ENCODE measurements at places on chromosomes 7 and 10.

DNA sequence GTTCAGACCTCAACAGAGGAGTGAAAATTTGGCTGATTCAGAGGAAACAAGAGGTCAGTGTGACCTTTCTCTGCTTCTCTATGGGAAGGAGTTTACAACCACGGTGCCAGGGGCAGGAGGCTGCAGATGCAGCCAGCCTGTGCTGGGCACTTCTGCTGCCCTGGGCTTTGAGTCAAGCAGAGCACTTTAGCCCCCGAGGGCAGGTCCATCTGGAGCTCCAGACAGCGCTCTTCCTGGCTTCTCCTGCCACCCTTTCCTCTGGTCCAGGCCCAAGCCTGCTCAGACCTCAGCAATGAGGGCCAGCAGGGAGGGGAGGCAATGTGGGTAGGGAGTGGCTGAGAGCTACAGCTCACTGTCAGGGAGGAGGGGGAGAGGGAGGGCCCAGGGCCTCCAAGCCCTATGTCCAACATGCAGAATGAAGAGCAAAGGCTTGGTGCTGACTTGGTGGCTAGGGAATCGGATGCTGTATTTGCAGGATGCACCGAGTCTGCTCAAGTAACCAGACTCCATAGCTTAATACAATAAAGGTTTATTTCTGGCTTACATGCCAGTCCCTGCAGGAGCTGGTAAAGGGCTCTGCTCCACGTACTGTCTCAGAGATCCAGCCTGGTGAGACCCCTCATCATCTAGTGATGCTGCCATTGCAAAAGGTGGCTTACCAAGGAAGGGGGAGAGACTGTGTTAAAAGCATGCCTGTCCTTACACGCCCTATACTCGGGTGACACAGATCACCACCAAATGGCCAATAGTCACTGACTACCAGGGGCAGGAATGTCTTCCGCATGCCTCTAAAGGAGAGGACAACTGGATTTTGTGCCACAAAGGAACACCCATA is 481.6 kb downstream of the RPS24 start:
- no peak for DNase-seq

DNA sequence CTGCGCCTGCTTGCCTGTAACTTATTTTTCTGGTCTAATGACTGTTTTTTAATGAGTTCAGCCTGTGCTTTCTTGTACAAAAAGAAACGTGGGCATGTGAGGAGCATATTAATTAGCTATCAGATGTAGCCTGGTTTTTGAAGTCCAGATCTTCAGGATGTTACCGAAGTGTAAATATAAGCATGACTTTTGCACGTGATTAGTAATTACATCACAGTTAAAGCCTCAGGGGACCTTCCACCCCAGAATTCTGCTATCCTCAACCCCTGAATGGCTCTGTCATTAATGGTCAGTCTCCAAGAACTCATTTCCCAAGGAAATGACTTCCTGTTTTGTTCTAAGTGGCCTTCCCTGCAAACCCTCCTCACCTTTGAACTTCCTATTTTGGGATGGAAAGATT is 2.1 kb upstream of the PRXL2A start:
- DNase-seq = no peak

DNA sequence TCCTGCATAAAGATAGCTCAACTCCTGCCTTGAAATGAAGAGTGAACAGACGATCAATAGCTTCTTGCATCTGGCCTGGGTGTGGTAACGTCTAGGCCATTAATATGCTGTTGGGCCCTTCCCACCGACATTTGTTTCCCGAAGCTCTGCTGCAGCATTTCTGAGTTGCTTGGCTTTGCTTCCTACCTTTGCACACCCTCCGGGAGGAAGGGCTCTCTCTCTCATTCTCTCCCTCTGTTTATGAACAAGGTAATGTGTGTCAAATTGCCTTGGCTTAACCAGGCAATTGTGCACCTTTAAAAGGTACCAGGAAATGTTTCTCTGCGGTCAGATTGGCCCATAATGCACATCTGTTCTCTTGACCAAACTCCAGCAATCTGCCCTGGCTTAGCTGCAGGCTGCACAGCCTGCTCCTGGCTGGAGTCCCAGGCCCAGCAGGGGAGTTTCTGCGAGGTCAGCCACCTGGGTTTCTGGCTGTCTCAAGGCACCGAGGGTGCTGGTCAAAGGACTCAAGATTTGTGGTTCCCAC is 223.7 kb downstream of the SNX10 start:
- no peak for DNase-seq

- DNase-seq = no peak
Measured at GRCh38 chr7:103632005-103632639, 186.1 kb upstream of the SLC26A5 start.

GRCh38 chr7:48176356-48176893 is 5.2 kb downstream of the ABCA13 start:
- DNase-seq = no peak

DNA sequence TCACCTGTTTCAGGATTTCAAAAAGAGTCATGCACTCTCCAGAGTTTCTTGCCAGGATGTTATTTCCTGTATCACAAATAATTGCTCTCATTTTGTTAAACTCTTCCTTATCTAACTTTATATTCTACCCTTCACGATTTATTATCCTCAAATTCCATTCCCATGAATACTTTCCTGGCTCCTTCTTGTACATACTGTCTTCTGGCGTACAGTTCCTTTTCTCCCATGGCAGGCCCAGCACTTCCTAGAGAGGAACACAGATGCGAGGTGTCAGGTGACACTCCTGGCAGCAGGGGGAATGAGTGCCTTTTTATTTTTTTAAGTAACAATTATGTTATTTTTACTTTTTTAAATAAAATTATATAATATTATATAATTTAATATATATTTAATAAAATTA is 411.9 kb downstream of the TFEC start:
- no peak for DNase-seq

DNA sequence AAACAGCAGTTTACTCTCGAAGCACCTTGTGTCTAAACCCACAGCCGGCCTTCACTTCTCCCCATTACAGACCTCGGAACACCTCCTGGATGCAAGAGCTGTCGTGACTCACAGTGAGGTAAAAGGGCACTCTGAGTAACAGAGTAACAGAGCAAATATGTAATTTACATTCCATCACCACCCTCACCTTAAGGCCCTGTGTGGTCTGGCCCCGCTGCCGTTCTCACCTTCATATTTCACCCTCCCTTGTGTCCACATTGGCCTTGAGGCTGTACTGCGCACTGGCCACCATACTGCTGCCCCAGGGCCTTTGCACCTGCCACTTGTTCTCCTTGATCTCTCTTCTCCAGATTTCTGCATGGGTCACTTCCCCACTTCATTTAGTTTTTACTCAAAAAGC is 12.6 kb downstream of the FFAR4 start:
- no peak for DNase-seq

DNA sequence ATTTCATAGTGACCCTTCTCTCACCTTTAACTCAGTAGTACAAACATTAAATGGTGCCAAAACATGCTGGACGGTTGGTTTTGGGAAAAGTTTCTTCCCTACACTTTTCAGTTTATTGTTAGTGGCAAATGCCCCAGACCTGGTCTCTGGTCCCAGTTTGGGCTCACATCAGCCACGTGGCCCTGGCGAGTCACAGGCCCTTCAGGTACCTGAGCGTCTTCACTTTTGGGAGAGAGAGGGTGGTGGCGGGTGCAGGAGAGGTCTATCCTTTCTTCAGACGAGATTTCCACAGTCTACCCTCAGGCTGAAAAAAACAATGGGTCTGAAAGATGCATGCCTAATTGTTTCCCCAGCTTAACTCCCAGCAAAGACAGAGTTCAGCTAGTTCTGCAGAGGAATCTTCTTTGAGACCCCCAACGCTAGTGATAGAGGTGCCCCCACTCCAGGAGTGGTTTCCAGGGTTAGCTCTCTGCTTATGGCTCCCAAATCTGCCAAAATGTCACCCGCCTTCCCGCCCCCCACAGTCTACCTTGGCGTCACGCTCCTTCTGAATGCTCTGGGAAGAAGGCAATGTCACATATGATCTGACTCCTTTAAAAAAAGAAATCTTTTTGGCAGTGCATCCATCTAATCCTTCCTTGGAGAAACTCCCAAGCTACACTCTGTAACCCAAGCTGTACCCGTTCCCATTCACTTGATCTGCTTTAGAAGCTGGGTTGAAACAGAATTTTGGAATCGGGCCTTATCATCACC is 384.8 kb upstream of the FOXK1 start:
- no peak for DNase-seq

DNA sequence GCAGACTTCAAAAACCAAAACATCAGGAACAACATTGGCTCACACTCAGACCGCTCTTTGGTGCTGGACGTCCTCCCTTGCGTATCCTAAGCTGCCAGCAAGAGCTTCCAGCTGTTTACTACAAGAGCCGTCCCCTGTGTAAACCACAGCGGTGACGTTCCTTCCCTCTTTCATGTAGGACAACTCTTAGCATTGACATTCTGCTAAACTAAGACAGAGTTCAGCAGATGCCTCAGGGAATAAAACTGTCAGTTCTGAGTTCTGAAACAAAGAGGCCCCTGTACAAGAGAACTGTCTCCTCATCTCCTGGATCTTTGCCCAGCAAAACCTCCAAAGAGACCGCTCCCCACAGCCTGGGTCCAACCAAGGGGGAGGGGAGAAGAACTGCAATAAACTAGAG is 57.8 kb upstream of the OPALIN start:
- no peak for DNase-seq
